ENCODE measurements at places on chromosomes 7 and 10. TPM values are rescaled to one million over a fixed set of nuclear protein-coding genes. Genes with fewer than 3 reads are reported as not detected.
A peak's percentile ranks its signal among the peaks of the same experiment; 100 is the strongest.

Gene ASB10
- total RNA-seq, result not detected

Gene GPR22
- total RNA-seq, result 6.9 TPM

Gene OR2A7
- 0.91 TPM for total RNA-seq

Gene ATAD1
- total RNA-seq, result 57.8 TPM

Gene AKR1C8
- 0.45 TPM for total RNA-seq

Gene SFTPA1
- total RNA-seq, result 4.4 TPM

Gene HSPA14
- total RNA-seq, result 11.0 TPM

Gene PITX3
- not detected for total RNA-seq

Gene PLEKHS1
- not detected for total RNA-seq

Gene IL6
- total RNA-seq, result not detected

DNA sequence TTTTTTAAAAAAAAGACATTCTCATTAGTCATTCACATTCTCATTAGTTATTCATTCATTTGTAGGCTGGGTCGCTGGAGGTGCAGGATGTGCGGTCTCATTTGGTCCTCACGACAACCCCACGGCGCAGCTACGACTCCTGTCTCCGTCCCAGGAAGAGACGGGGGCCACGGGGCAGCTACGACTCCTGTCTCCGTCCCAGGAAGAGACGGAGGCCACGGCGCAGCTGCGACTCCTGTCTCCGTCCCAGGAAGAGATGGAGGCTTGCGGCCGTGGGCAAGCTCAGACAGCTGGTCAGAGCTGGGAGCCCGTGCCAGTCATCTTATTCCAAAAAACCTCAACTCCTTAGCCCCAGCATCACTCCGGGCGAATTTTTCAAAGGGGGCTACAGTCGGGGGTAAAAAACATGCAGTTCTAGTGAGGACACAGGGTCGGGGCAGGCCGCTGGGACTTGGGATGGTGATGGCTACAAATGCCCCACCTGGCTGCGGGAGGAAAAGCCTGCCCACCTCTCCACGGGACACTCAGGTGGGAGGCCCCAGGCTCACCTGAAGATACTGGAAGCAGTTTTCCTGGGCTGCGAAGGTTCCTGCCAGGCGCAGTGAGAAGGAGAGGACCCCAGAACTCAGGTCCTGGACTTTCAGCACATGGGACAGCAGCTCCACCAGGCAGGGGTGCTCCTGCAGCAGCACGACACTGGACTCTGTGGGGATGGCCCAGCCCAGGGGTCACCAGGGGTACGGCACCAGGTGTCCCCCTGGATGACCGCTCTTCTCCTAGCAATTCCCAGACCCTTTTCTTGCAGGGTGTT lies 8.3 kb downstream of the BRAT1 start:
- DNase-seq, result no peak

DNA sequence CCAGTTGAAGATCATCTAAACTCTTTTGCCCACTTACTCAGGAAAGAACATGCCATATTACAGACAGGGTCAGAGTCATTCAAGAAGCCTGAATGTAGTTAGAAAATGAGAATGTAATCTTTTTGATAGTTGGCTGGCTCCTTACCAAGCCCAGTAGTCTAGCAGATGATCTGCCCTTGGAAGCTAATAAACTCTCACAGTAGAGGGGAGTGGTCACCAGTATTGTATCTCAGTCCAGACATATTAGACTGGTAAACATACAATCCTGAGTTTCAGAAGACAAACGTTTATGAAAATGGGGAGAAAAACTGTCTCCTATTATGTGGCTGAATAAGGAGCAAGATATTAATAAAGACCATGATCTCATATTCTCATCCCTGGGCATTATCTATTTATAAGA lies 65.3 kb downstream of the SEPTIN7 start:
- no peak for DNase-seq

- no peak for DNase-seq
These were observed 939.2 kb upstream of the CELF2 start for GRCh38 chr10:10078446-10078845.

DNA sequence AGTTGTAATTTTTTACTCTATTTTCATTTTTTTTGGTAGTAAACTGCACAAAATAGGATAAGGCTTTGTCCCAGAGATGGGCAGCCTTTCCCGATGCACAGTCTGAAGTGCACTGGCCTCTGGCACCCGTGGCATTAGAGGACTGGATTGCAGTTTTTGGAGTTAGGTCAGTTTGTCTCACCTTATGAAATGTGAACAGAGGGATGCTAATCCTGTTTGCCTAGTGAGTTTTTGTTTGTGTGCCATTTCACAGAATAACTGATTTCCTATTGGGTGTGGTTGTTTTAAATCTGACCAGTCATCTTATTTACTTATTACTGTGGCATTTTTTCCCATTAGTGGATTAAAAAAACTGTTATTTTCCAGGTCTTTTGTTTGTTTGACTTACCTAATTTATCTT lies 109.5 kb upstream of the GATA3 start:
- peak; percentile 19 for DNase-seq

DNA sequence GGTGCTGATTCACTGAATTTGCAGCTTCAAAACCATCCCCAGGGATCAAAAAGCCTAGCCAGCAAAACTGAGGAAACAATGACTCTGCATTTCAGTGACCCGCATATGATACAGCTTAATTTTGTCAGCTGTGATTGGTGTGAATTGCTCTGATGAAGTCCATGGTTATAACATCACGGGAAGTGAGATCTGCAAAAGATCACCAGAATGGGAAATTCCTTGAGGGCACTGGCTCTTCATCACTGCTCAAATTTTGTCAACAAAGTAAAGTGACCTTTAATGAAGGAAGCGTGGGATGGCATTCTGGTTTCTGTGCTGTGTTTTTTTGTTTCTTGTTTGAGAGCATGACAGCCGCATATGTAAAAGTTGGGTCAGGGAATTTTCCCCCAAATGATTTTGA lies 745.9 kb downstream of the GATA3 start:
- DNase-seq, result no peak

- DNase-seq, result peak; percentile 64
These were observed 35.5 kb downstream of the PFKP start for GRCh38 chr10:3102720-3103427.

DNA sequence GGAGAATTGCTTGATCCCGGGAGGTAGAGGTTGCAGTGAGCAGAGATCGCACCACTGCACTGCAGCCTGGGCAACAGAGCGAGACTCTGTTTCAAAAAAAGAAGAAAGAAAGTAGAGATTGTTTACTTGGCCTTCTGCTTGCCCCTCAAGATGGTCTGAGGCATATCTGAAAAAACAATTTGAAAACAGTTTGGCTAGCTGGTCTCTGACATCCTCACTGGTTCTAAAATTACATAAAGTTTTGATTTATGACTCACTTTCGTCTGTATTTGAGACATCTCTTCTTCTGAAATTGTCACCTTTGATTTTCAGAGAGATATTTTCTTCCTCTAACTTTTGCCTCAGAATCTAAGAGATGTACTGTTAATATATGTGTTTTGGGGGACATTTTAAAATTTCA lies 49.6 kb upstream of the HELLS start:
- no peak for DNase-seq

GRCh38 chr7:128845475-128845874 lies 15.3 kb downstream of the FLNC start:
- no peak for DNase-seq

- no peak for DNase-seq
These were observed 5.7 kb downstream of the SEMA3A start for GRCh38 chr7:84188786-84189405.

- no peak for DNase-seq
These were observed 15.6 kb upstream of the ZNF25 start for GRCh38 chr10:37992083-37992482.

DNA sequence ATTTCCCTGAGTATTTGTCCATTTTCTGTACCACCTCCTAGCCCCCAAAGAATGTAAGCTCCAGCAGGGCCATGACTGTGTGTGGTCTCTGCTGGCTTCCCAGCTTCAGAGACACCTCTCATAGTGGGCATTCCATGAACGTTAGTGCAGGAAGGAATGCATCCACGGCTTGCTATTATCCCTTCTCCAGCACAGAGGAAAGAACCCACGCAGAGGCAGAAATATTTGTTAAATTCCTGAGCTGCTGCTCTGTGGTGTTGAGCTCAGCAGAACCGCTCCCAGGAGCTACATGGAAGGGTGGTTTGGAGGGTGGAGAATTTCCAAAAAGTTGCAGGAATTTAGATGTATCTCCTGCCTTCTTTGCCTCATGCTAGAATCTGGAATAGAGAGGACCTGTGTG lies 275.2 kb downstream of the POU6F2 start:
- no peak for DNase-seq

DNA sequence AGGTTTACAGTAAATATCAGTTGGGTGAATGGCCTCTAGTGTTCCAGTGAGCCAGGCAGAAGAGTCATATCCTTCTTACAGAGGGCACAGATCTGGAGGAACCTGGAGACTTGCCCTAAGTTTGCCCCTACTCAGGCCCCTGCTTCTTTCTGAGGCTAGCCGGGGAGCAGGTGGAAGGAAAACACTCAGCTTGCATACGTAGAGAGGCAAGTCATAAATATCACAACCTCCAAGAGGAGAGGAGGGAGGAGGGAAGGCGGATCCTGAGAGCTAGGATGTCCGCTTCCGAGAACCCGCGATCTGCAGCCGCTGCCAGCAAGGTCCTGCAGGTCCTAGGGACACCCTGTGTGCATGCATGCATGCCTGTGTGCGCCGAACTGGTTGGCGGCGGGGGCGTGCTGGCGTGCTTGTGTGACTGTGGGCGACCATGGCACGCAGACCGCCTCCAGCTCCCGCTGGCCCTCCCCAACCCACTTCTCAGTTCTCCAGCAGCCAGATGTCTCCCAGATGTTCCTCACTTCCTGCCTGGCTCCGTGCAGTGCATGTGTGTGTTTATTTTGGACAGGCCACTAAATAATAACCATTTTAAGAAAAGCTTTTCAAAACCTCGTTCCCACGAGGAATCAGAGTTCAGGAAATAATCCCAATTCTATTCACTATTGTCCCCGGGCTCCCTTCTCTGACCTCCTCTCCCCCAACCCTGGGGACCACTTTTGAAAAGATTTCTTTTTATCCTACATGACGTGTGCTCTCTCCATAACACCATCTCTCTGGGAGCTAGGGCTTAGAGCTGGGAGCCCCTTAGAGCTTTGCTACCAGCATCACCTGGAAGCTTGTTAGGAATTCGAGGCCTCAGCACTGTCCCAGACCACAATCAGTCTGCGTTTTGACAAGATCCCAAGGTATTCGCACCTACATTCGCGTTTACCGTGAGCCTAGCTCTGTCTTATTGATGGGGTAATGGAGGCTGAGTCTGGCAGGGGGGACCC lies 32.4 kb downstream of the UNC5B start:
- no peak for DNase-seq

DNA sequence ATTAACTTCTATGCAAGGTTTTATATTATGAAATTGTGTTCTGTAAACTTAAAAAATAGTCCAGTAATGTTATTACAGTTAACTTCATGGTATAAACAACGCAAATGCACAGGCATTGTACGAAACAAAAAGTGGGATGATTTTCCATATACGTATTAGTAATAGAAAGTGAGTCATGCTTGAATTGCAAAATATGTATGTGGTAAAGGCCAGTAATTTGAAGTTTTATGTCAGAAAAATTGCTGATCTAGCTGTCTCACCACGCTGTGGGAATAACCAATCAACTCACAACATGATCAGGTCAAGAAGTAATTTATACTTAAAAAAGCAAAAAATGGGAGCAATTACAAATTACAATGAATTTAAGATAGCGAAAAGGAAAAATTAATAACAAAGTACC lies 37.0 kb upstream of the GLI3 start:
- DNase-seq, result no peak

DNA sequence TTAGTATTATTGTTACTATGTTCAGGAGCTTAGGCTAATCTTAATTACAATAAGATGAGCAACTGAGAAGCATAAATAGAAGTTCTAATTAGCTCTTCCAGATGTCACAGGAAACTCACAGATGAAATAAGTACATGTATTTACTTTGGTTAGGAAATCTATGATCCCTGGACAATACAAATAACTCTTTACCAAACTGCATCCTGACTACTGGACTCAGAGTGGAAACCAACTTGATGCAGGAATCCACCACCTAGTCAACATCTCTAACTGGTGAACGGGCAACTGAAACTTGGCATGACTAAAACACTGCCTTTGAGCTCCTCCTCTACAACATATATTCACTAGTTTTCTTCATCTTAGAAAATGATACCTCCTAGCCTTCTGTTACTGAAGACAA lies 193.2 kb downstream of the AGMO start:
- DNase-seq, result no peak

DNA sequence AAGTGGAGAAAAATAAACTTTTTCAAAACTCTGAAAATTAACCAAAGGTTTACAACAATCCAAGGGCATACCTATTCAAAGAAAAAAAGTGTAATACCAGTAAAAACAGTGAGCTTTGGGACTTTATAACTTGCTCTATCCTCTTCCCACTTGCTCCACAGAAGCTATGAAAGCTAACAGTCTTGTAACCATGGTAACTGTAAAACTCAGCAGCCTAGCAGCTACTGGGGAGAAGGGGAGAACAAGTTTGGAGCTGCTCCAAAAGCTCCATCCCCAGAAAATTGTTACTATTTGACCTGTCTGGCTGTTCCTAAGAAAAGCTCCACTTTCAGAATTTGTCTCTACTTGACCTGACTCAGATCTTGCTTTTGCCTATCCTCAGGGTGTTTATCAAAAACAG lies 191.5 kb downstream of the OTUD1 start:
- no peak for DNase-seq

- no peak for DNase-seq
These were observed 3.4 kb upstream of the CDK13 start for GRCh38 chr7:39946693-39947092.

DNA sequence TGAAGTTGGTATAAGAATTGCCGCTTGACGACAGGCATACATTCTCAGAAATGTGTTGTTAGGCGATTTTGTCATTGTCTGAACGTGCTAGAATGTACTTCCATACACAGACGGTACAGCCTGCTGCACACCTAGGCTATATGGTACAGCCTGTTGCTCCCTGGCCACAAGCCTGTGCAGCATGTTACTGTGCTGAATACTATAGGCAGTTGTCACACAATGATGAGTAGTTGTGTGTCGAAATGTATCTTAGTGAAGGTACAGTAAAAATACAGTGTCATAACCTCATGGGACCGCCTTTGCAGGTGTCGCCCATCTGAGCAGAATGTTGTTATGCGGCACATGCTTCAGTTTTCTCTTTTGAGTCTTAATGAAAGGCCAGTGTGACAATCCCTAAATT lies 66.5 kb downstream of the SHH start:
- DNase-seq, result no peak

- no peak for DNase-seq
These were observed 279.7 kb upstream of the MGMT start for GRCh38 chr10:129187331-129187730.

GRCh38 chr10:89351412-89351779 lies 23.6 kb downstream of the IFIT3 start:
- no peak for DNase-seq

DNA sequence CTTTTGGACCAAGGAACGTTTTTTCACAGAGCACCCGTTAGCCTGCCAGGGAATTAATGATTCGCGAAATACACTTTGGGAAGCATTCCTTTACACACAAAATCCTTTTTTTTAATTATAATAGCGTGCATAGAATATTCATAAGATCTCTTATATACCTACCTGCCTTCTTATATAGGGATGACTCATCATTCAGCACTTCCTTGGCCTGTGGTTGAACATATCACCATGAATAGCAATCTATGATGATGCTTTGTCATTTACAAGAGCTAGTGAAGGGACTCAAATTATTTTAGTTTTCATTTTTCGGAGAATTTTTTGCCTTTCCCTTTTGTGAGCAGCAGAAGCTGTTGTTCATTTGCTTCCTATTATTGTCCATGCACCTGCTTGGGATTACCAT lies 97.0 kb downstream of the CDH23 start:
- no peak for DNase-seq

GRCh38 chr10:82692458-82692857 lies 817.5 kb downstream of the NRG3 start:
- DNase-seq, result no peak

- DNase-seq, result no peak
These were observed 80.9 kb upstream of the AGBL3 start for GRCh38 chr7:134905375-134905774.

- DNase-seq, result no peak
These were observed 20.0 kb upstream of the LIMK1 start for GRCh38 chr7:74063646-74064045.

All from cerebellum (tissue), 4 donors.